ENCODE measurements at places on chromosomes 16 and 17. TPM values are rescaled to one million over a fixed set of nuclear protein-coding genes. Genes with fewer than 3 reads are reported as not detected.

Gene TOP3A
- total RNA-seq = 33.0 TPM

Gene PRDM7
- not detected for total RNA-seq

- DNase-seq = no peak
Observed at GRCh38 chr16:77636615-77637014, 85.7 kb upstream of the NUDT7 start.

GRCh38 chr17:5200360-5200759 lies 8.7 kb upstream of the ZNF594 start:
- no peak for DNase-seq

- no peak for DNase-seq
Observed at GRCh38 chr17:81027038-81027437, 7.9 kb upstream of the BAIAP2 start.

GRCh38 chr17:42311240-42312034 lies 23.1 kb downstream of the STAT5A start:
- peak; percentile 80 for DNase-seq

DNA sequence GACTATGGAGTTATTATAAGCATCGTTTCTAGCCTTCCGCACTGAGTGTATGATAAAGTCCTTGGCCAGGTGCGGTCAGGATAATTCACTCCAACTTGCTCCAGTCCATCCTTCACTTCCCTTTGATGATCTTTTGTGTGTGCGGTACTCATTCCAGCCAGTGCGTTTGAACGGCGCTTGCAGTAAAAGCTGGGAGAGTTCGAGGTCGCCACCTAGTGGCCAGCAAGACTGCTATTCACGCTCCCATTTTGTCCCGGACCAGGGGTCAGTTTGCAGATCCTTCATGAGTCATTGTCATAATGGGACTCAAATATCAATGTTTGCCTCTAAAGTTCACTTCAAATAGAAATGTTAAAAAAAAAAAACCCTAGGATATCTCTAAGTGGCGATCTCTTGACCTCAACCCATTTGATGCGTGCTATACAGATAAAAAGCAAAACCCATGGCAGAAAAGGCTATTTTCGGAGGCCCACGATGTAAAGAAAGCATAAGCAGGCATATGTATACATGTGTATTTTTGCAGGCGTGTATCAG lies 417.1 kb downstream of the TMEM114 start:
- DNase-seq = peak; percentile 54

DNA sequence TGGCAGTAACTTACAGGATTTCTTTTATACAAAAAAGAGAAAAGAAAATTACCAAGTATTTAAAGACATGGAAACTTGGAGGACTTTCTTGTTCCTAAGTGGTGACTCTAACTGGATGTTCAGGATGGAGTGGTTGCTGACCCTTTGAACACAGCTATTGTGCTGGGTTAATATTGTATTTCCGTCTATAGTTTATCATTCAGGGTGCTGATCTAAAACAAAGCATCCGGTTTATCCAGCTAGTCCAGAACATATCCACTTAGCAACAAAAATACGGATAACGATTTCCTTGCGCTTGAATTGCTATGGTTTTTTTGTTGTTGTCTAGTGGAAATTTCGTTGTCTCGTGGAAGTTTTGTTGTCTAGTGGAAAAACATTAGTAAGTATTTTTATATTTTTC lies 38.2 kb downstream of the SNTB2 start:
- no peak for DNase-seq

Measured in myocyte (in vitro differentiated cells).